ENCODE measurements at places on chromosomes 7 and 10. TPM values are rescaled to one million over a fixed set of nuclear protein-coding genes. Genes with fewer than 3 reads are reported as not detected.
A peak's percentile ranks its signal among the peaks of the same experiment; 100 is the strongest.

DNA sequence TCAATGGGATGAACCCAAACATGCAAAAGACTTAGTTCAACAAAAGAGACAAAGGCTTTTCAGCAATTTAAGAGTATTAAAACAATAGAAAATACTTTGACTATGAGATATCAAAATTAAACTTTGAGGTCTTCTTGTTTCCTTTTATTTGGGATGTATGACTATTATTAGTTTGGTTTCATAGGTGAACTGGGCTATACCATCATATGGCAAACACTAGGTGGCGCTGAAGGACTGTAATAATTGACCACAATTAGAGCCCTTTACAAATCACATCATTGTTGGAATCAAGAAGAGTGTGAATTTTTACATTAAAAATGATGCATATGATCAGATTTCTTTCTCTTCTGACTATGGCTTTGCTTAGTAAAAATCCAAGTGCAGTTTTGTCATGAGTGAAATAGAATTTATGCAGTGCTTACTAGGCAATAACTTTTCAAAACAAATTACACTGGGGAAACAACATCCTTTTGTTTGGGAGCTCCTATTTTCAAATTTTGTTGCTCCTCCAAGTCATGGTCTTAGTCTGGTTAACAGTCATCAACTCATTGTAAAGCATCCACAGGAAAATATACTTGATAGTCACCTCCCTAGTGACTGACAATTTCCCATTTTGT, 14.7 kb upstream of the NXPH1 start:
- no peak for DNase-seq

- DNase-seq, result no peak
Measured at GRCh38 chr7:51666266-51666665, 349.7 kb upstream of the COBL start.

DNA sequence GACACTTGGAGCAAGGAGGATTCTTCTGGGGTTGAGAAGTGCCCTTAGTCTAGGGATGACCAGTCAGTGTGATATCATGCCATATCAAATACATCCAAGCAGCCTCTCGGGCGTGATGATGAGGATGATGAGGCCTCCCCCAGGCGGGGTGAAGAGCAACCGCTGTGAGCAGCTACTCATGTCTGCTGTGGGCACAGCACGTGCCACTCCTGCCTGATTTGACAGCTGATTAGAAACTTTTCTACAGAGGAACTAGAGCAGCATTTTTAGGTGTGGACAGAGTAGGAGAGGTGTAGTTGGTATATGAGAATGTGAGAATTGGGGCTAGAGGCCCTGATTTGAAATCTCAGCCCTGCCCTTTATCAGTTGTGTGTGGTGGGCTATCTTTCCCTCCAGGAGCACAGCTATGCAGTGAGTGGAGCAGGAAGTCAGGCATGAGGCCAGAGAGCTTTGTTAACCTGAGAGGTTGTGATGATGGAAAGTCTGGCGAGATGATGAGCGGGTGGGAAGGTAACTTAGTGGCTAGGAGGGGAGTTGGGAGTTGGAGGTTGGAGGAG, 49.6 kb upstream of the COBL start:
- DNase-seq, result no peak

GRCh38 chr10:17229016-17229716, 1.1 kb downstream of the VIM start:
- peak; percentile 92 for DNase-seq

DNA sequence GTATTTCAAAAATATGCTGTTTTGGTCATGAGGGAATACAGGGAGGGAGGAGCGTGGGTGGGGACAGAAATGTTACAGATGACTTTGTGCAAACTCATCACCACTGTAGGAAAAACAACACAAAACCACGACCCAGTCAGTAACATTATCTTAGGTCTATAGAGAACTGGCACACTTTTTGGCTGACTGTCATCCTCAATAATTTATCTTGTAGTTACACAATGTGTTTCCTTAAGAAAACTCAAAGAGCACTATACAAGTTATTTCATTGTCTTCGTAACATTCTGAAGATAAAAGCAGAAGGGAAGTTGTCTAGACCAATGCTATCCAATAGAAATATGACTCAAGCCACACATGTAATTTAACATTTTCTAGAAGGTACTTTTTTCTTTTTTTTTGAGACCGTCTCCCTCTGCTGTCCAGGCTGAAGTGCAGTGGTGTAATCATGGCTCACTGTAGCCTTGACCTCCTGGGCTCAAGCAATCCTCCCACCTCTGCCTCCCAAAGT, 16.9 kb upstream of the CDK14 start:
- DNase-seq, result no peak

GRCh38 chr10:70258216-70258615, 25.0 kb upstream of the PPA1 start:
- no peak for DNase-seq

The PRSS37 gene
- total RNA-seq, result not detected

The NPFFR1 gene
- total RNA-seq, result 1.0 TPM

DNA sequence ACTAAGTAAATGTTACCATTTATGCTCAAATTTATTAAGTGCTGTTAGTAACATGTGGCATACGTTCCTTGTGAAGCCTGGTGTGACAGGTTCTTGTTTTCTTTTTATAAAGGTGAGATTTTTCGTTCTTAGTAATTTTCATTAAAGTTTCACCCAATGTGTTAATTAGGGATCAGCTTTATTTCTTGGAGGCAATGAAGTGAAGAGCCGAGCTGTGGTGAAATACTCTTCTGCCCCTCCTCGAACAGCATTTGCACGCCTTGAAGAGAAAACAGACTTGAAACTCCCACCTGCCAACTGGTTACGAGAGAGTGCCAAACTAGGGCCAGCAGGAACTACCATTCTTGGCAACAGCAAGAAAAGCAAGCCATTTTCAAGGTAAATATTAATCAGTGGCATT, 1.5 kb downstream of the EDRF1 start:
- DNase-seq, result no peak

DNA sequence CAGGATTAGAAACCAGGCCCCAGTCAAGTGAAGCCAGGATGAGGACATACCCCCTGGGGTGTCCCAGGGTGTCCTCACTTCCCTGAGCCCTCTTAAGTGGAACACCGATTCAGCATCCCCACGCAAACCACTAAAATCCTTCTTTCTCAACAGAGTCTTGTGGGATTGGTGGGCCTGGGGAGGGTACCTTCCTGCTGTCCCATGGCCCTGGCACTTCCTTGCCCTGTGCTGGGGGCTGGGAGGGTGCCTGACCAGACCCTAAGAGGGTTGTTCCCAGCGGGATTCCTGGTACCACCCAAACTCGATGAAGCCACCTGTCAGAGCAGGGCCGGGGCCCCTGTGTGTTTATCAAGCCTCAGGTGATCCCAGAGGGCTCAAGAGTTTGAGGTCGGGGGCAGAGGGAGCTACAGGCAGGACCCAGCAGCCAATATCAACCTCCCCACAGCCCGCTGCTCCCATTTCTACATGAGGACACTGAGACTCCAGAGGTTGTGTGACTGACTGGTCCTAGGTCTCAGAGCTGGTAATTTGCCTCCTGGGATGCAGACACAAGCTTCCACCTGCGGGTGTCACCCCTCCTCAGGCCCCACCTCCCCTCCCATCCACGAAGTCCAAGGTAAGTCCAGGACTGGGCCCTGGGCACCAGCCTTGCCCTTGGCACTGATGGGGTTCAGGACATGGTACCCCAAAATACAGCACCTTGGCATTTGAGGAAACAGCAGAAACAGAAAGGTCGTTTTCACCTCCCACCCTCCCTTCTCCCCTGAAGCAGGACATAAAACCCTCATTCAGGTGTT, 31.4 kb downstream of the OAT start:
- no peak for DNase-seq

DNA sequence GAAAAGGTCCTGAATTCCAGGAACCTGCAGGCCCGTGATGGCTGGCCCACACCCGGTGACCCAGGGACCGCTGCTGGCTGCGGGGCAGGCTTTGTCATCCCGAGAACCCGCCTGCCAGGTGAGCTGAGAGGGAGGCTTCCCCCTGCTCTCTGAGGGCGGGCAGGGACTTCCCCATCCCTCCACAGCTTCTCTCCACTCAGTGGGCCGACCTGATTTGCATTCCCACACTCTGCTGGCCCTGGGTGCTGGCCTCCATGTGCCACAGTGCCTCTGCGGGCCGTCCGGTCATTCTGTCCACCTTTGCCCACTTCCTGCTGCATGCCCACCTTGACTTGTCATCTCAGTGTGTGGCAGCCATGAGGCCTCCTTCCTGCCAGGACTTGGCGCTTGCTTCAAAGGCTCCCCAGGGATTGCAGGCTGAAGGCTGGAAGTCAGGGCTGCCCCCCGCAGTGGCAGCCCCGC, 35.3 kb downstream of the PALD1 start:
- DNase-seq, result no peak

DNA sequence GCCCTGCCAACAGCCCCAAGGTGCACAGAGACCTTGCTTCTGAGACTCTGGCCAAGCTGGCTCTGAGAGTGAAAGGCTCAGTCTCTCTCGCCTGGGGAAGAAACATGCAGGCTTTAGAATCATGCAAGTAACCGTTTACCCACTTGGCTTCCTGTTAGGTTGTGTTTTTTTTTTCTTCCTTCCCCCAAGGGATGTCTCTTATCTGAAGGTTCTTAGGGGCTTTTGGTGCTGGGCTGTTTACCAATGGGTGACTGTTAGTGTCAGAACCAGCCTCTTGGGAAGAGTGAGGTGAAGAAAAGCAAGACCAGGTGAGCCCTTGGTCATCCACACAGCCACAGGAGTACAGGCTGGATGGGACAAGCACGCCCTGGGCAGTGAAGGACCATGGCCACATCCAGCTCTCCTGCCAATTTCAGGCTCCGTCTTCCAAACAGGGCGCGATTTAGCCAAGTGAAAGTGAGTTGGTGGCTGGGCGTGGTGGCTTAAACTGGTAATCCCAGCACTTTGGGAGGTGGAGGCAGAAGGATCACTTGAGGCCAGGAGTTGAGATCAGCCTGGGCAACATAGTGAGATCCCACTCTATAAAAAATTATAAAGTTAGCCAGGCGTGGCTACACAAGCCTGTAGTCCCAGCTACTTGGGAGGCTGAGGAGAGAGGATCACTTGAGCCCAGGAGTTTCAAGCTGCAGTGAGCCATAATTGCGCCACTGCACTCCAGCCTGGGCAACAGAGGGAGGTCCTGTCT, 76.3 kb upstream of the CUX1 start:
- DNase-seq, result no peak

The SPDYE11 gene
- total RNA-seq, result not detected
